ENCODE measurements at places on chromosomes 2 and 18.
A peak's percentile ranks its signal among the peaks of the same experiment; 100 is the strongest.

DNA sequence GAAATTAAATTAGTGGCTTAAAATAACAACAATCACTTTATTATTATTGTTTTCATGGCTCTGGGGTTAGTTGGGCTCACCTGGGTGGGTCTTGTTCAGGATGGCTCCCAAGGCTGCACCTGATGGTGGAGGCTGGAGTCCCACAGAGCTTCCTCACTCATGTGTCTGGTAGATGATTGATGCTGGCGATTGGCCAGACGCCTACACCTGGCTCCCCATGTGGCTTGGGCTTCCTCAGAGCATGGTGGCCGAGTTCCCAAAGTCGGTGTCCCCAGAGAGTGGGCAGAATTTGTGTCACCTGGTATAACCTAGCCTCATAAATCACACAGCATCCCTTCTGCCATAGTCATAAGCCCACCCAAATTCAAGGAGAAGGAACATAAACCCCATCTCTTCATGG lies 18.2 kb downstream of the DBI start:
- DNase-seq, result no peak

- no peak for DNase-seq
Measured at GRCh38 chr18:5515011-5515784, 28.6 kb downstream of the EPB41L3 start.

- no peak for DNase-seq
Measured at GRCh38 chr2:189927823-189928222, 134.7 kb downstream of the MSTN start.

GRCh38 chr2:235669269-235669831 lies 175.5 kb downstream of the AGAP1 start:
- peak; percentile 79 for DNase-seq

DNA sequence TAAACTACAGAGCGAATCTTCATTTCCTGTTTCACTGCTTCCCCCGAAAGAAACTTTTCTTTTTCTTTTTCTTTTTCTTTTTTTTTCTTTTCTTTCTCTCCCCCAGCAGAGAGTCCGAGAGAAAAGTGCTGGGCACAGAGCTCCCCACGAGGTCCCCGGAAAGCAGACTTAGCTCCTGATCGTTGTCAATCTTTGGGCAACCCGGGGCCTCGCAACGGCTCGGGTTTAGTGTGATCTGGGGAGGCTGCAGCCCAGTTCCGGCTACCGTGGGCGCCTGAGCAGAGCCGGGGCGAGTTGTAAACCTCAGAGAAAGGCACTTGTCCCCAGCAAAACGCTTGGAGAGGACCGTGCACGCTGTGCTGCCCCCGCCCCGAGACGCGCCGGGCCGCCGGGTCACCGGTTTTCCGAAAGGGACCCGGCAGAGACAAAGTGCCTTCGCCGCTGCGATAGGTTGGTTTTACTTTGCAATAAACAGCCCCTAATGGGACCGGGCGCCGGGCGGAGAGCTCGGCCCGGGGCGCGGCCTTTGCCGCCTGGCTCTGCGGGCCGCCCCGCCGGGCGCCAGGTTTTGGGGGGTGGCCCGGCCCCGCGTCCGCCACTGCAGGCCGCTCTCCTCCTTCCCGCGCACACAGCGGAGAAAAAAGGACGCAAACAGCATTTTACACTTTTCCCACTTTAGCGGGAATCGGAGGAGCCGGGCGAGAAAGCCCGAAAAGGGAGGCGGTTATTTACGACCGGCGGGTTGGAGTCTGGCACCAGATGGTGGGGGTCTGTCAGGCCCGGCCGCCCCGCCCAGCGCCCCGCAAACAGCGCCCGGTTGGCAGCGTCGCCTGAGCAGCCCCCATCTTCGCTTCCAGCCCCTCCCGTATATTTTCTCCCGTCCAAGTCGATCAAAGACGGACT lies 136.0 kb downstream of the INSIG2 start:
- DNase-seq, result no peak

DNA sequence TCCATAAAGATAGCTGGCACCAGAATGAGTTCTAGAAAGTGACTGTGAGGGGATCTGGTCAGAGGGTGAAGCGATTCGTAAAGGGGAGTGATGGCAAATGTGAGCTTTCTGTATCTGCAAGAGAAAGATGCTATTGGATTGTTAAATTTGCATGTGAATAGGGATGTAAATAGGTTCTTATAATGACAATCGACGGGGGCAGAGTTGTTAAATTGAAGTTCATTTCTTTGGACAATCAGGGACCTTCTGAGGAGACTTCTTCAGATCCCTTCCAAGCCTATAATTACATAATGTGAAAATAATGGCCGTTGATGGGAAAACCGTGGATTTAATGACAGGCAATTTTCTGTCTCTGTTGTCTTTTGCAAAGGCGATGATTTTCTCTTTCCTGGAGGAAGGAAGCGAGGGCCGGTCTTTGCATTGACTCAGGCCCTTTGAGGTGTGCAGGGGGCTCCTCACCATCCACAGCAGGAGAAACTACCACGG lies 52.2 kb upstream of the TMEM18 start:
- DNase-seq, result no peak

- DNase-seq, result no peak
Measured at GRCh38 chr2:17752892-17753802, 463 bp downstream of the SMC6 start.

- DNase-seq, result no peak
Measured at GRCh38 chr2:6309415-6310255, 556.1 kb downstream of the CMPK2 start.

GRCh38 chr18:64852281-64852680 lies 703.4 kb upstream of the LINC00305 start:
- peak; percentile 80 for DNase-seq

DNA sequence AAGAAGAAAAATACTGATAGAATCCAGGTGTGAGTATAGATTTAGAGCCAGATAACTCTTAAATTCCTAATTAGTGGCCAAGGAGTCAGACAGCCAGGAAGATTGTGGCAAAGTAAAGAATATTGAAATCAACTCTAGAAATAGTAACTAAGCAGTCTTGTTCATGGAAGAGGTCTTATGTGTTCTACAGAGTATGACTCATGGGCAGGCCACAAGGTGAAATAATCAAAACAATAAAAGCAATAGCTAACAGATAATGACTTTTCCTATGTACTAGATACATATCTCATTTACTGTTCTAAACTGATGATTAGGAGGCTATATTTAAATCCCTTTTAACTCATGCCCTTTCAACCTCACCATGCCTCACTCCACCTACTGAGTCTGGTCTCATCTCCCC lies 227.4 kb upstream of the COL3A1 start:
- no peak for DNase-seq

DNA sequence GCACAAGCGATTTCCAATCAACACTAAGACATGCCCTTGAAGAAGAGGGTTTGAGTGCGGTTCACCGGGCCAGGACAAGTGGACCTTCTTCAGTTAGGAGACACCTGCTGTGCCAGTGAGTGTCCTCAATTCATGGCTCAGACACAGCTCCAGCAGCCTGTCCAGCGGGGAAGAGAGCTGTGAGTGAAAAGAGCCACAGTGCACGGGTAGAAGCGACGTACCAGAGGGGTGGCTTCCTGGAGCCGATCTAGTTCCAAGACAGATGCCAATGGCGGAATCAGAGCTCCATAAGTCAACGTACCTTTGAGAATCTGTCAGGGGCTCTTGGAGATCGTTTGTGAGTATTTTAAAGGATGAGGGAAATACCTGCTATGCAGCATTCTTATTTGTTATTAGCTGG lies 119.9 kb upstream of the SALL3 start:
- DNase-seq, result no peak

- no peak for DNase-seq
Measured at GRCh38 chr2:40098786-40099470, 319.9 kb upstream of the THUMPD2 start.

DNA sequence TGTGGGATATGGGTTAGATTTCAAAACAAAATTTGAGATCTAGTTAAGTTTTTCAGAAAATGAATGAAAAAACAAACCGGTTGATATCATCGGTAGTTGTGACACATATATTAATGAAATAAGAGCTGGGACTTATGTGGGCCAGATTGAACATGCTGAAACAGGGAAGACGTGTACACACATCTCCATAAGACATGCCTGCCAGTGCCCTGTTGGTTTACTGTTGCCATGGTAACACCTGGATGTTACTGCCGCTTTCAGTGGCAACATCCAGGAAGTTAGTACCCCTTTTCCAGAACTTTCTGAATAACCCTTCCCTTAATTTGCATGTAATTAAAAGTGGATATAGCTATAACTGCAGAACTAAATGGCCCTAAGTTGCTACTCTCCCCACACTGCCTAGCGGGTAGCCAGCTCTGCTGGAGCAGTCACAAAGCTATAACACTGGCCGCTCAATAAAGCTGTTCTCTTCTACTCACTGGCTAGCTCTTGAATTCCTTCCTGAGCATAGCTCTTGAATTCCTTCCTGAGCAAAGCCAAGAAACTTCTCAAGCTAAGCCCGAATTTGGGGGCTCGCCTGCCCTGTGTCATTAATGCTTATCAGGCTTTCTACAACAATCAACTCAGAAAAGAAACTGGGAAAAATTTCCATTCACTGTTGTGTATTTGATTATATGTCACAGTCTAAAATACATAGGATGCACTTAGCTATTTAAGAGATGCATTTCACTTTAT lies 776.3 kb upstream of the CDH7 start:
- DNase-seq, result peak; percentile 3

GRCh38 chr2:8544786-8545694 lies 136.8 kb upstream of the ID2 start:
- peak; percentile 83 for DNase-seq

DNA sequence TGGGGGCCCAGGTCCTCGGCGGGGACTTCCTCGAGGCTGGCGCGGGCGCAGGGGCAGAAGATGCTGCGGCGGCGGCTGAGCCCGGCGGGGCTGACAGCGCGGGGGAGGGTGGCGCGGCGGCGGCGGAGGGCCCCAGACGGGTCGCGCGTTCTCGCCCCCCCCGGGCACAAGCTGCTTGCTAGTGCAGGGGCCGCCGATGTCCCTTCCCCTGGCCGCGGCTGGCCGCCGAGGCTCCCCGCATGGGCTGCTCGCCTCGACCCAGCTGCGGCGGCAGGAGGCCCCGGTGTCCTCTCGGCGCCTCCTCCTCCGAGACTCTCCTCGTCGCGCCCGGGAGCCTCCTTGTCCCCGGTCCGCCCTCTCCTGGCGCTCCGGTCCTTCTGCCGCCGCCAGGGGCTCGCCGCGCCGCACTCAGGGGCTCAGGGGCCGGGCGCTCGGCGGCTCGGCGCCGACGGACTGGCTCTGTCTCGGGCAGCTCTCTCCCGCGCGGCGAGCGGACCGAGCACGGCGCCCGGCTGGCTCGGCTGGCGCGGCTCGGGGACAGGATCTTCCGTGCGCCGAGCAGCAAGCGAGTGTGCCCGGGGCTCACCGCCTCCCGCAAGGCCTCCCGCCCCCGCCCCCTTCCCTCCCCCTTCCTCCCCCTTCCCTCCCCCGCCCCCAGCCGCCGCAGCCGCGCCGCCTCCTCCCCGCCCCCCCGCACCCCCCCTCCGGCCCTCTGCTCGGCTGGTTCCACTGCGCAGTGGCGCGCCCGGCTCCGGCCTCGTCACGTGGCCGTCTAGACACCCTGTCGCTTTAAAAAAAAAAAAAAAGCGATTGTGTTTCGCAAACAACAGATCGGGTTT lies 902 bp upstream of the SMAD7 start:
- peak; percentile 19 for DNase-seq

DNA sequence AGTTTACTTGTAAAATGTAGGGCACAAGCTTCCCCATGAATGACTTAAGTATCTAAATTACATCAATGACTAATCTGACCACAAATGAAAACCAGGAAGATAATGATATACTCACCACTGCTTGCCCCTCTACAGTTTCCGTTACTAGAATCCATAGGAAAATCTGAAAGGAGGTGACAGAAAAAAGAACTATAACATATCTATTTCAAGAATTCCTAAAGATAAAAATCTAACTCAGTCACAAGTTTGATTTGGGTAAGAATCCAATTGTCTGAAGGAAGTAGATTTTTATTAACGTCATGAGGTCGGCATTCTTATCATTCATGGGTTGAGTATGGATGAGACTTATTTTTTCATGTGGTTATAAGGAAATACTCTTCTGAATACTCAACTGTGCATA lies 7.8 kb downstream of the FRZB start:
- no peak for DNase-seq

DNA sequence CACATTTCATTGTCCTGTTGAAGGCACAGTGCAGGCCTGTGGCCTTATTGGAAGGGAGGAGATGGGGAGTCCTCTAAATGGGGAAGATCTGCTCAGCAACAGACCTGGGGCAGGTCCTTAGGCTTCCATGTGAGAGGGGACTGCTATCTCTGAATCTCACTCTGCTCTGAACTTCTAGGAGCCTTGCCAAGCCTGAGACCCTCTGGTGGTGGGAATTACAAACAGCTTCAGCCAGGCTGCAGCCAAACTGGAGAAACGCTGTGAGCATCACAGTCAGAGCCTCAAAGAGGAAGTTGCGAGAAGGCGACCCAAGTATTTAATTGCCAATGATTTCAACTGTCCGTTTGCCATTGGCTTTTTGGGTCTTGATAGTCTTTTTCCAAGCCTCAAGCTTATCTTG lies 66.8 kb upstream of the MC2R start:
- DNase-seq, result no peak

DNA sequence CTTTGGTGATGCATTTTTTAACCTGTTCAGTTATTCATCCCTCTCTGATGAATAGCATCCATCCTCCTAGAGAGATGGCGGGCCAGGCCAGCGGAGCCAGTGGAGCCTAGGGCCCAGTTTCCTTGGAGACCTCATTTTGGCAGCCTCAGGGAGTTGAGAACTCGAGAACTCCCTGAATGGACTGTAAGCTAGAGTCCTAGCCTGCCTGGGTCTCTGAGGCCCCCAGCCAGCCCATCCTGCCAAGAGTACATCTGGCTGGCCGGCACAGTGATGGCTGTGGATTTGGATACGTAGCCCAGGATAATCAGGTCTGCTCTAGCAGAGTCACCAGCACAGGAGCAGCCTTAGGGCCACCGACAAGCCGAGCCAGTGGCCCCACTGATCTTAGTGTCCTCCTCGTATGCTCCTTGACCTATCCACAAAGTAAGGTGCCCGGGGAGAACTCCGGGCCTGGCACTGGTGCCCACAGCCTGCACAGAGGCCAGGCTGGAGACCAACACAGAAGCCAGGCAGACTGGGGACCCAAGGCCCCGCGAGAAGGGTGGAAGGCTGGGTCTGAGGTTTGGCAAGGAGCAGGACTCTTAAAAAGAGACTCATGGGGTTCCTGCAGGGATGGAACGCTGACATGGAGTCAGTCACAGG lies 110.5 kb upstream of the MCFD2 start:
- DNase-seq, result no peak

GRCh38 chr2:26769089-26769761 lies 5.1 kb downstream of the SLC35F6 start:
- DNase-seq, result no peak

DNA sequence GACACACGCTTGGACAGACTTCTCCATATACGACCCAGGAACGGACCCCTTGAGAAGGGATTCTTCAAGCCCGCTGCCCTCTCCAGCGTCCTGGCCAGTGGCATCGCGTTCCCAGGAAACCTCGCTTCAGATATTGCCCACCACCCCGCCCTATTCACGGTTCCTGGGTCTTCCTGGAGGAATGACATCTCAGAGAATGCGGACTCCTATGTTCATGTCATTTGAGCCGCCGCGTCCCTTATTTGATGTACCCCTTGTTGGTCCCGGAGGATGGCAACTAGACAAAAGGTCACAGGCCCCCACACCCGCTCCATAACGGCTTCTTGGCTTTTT lies 588 bp upstream of the CCDC93 start:
- no peak for DNase-seq
